NCI-H187 (cell line): ENCODE measurements at places on chromosomes 5 and 9.

DNA sequence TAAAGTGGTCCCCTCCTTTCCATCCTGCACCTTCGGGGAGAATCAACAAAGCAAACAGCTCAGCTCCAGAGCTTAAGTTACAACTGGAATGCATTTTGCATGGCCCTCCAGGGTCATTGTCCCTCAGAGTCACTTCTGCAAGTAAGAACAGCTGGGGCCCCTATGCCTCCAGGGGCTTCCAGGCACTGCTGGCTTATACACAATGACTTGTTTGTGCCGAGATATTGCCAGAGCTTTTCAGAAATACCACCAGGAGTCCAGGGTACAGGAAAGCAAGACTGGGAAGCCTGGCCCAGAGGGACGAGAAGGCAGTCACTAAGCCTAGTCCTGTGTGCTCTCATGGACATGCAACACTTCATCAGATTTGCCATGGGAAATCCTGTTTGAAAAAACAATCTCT is 11.3 kb downstream of the FRMD3 start:
- DNase-seq, result no peak

GRCh38 chr5:171355302-171355724 is 32.3 kb upstream of the NPM1 start:
- DNase-seq, result no peak

GRCh38 chr5:143882520-143882919 is 70.6 kb downstream of the HMHB1 start:
- no peak for DNase-seq

DNA sequence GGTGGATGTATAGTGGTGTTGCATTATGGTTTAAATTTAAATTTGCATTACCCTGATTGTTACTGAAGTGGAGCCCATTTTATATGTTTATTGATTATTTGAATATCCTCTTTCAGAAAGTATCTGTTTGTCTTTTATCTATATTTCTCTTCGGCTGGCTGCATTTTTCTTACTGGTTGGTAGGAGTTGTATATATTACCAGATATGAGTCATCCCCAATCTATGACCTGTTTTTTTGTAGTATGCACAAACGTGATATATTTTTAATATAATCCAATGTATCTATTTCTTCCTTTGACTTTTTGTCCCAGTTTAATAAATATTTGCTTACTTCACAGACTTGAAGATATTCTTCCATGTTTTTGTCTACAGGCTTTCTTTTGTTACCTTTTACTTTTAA is 29.3 kb upstream of the CAMK4 start:
- no peak for DNase-seq

GRCh38 chr5:106698169-106698568 is 972.6 kb downstream of the EFNA5 start:
- no peak for DNase-seq

- DNase-seq, result no peak
Observed at GRCh38 chr9:1100945-1101344, 50.8 kb downstream of the DMRT2 start.

- no peak for DNase-seq
Observed at GRCh38 chr9:34887841-34888240, 70.2 kb upstream of the PHF24 start.

DNA sequence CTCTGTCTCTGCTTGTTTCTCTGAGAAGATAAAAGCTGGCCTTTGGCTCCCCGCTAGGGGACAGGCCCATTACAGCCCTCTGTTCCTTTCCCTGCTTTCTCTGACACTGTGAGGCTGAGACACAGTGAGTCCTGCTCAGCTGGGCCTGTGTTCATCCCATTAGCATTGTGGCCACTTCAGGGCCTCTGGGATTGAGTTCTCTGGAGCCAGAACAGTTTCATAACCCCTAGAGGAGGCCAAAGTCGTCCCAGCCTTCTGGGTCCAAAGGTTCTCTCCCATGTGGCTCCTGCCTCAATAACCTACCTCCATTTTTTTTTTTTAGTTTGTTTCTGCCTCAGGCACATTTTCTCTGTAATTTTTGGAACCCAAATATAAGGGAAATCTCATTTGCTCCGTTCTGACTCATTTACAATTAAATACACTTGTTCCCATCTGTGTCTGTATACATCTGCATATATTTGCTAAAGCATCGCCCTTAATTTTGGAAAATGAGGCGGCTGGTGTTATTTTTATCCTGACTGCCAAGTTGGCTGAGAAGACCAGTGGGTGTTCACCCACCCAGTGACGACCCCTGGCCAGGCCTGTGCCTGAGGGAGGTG is 27.3 kb upstream of the CTNNA1 start:
- DNase-seq, result no peak

DNA sequence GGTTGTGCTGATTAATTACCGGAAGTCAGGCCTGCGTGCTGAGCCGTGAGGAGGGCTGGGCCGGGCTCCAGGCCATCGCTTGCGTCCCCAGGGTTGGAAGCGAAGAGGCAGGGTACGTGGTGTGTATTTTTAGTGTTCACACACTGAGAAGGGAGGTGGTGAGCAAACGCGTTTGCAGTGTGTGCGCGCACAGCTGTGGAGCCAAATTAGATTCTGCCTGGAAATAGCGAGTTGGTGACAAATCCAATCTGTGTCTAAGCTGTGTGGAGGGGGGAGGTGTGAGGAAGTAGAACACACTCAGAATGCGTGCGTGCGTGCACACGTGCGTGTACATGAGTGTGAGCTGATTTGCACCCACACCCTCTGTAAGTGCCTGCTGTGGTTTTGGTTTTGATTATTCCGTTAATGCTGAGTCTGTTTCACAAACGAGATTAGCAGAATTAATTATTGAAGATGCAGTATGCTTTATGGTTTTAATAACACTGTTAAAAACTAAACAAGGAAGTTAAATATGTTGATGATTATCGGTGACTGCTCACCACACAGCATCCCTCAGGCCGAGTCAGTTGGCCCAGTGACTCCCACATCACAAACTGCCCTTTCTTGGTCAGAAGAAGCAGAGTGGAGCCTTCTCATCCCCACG is 111.8 kb upstream of the FCN2 start:
- no peak for DNase-seq

DNA sequence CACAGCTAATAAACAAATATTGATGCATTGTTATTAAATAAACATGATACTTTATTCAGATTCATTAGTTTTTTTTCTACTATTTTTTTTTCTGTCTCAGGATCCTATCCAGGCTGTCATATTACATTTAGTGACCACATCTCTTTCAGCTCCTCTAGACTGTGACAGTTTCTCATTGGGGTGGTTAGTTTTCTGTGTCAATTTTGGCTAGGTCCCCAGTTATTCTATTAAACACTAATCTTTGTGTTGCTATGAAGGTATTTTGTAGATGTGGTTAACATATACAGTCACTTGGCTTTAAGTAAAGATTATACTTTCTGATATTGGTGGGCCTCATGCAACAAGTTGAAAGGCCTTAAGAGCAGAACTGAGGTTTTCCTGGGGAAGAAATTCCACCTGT is 563.0 kb downstream of the LRRC70 start:
- no peak for DNase-seq

DNA sequence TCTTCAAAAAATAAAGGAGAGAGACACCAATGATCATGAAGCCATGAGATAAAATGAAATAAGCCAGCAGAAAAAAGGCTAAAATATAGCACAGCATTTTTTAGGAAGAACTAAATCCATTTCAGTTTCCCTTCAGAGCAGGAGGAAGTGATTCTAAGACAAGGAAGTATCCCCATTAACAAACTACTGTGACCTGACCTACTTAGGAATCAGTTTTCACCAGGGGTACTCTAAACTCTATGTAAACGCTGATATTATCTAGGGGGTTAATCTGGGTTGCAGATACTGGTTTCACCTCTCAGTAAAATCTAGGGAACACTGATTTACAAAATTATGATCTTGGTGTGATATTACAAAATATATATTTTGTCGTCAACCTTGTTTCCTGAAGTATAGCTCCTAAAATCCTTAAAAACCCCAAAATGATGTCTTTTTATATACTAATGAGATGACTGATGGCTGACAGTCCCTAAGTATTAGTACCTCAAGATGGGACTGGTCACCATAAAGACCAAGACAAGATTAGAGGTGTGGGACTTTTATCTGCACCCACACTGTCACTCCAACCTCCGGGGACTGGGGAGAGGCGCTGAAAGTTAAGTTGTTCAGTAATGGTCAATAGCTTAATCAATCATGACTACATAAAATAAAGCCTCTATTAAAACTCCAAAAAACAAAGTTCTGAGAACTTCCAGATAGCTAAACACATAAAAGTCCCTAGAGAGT is 2.9 kb upstream of the FNBP1 start:
- no peak for DNase-seq

DNA sequence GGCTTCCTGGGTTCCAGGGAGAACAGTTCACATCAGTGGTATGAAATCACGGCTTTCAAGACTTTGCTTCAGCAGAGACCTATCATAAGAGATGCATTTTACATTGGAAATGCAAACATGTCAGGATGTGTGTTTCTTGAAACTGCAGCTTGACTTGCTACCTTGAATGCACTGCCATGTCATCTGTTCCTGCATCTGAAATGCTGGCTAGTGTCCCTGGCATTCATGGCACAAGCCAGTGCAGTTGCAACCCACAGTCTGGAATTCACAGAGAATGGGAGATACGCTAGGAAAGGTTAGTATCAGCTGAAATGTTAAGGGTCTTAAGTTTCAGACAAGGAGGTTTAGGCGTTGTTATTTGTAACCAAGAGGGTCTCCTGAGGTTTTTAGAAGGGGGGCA is 24.7 kb downstream of the NFIL3 start:
- no peak for DNase-seq

DNA sequence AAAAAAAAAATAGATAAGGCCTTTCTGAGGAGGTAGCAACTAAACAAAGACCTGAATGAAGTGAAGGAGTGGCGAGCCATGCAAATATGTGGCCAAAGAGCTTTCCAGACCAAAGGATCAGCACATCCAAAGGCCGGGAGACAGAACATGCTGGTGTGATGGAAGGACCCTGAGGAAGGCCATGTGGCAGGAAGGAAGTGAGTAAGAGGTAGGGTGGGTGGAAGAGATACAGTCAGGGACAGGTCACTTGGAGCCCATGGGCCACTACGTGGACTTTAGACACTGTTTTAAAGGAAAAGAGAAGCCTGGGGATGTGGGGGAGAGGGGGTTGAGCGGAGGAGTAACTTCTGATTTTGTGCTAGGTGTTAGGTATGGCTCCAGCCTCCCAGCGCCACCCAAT is 31.3 kb downstream of the SPRY4 start:
- DNase-seq, result no peak

- no peak for DNase-seq
Observed at GRCh38 chr9:82883436-82883835, 179.5 kb downstream of the RASEF start.

DNA sequence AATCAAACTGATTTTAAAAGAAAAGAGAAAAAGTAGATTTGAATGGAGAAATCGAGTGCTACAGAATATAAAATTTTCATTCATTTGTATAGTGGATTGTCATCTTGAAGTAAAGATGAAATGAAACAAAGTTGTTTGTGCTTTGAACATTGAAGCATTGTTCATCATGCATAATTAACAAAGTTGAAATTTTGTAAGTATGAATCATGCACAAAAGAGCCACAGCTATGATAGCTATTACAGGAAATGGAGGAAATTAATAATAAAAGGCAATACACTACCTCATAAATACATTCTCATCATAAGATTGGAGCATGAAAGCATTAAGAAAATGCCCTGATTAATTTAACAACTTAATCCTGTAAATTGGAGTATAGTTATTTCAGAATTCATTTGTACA is 153.4 kb upstream of the TLX3 start:
- no peak for DNase-seq

DNA sequence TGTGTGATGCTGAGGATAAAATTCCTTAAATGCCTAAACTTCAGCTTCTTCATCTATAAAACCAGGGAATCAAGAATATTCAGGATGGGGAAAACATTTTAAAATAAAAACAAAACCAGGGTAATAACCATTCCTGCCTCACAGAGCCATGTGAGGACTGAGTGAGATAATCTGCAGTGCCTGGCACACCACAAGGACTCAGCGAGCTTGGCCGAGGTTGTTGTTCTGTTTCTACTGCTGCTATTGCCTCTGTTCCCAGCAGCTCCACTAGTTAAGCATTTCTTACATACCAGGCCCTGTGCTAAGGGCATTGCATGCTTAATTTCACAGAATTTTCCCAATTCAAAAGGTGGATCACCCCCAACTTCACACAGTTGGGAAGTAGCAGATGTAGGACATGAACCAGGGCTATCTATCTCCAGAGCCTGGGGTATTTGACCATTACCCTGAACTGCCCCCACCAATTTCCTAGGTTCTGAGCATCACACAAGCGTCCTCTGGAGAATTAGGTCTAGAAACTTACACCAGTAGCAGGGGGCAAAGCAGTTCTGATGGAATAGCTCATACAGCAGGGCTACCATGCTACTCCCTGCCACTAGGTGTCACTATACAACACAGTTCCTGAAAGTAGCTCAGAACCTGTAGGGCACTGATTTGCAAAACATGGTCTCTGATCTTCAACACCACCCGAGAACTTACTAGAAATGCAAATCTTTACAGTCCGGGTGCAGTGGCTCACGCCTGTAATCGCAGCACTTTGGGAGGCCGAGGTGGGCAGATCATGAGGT is 74.3 kb downstream of the LRSAM1 start:
- DNase-seq, result no peak

DNA sequence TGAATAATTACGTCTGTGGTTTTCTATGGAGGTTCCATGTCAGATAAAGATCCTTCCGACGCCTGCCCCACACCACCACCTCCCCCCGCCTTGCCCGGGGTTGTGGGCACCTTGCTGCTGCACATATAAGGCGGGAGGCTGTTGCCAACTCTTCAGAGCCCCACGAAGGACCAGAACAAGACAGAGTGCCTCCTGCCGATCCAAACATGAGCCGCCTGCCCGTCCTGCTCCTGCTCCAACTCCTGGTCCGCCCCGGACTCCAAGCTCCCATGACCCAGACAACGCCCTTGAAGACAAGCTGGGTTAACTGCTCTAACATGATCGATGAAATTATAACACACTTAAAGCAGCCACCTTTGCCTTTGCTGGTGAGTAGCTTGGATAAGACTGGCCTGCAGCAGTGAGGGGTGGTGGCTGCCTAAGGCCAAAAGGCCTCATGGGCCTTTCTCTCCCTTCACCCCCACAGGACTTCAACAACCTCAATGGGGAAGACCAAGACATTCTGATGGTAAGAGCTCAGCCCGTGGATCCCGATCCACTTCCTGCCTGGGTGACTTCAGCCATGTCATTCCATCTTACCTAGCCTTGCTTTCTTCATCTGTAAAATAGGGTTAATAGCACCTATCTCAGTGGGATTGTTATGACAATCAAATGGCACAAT is at the start of gene IL3:
TSS of gene IL3 (plus strand) at position 155 of the 661 bp plus-strand sequence. CDS start at position 207, 52 bp downstream.
- DNase-seq, result no peak

DNA sequence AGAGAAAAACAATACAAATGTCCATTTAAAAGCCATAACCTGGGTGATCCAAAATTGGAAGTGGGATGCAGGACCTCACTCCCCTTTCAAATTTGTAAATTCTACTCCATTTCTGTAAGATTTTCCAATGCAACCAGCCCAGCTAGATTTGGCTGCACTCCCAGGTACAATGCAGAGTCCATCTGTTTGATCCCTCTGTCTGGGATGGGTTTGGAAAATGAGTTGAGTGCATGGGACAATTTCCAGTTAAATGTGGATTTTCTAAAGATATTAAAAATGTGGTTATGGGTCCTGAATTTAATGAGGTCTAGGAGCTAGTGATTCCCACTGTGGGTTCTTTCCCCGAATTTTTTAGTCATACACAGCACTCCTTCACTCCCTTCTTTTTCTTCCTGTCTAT is 104.0 kb upstream of the ATP10B start:
- no peak for DNase-seq

GRCh38 chr5:18420711-18421110 is 786.5 kb downstream of the TAF11L14 start:
- DNase-seq, result no peak

GRCh38 chr5:167869125-167869524 is 422.3 kb upstream of the WWC1 start:
- DNase-seq, result no peak
